ENCODE measurements at places on chromosomes 1 and 21. TPM values are rescaled to one million over a fixed set of nuclear protein-coding genes. Genes with fewer than 3 reads are reported as not detected.

- no peak for DNase-seq
- peaks cover 7% of the 10 kb centered on the region for H3K4me1 ChIP-seq
- no peak overlapping the region for H3K27ac ChIP-seq
- H3K36me3 ChIP-seq, result no peaks in the 10 kb centered on the region
These were observed 30.4 kb downstream of the ERG start for GRCh38 chr21:38467911-38468310.

DNA sequence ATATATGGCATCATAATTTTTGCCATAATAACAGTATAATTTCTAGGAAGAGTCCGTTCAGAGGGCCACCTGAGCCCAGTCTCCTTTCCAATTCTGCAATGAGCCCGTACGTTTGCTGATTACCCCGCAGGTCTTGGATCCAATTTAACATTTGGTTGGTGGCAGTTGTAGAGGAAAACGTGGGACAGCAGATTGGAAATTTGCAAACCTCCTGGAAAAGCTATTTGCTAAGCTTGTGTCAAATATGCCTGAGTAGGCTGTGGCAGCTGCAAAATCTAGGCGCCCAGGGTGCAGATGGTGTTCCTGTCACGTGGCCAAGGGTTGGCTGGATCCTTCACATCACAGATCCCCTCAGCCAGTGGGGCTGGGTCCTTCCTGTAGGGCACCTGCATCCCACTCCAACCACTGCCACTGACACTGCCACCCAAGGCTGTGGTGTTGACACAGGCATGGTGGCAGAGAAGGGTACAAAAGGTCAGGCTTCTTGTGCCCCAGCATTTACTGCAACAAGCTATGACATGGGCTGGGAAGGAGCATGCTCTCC is 174.8 kb upstream of the SYT6 start:
- no peak overlapping the region for H3K27ac ChIP-seq
- no peaks in the 10 kb centered on the region for H3K4me1 ChIP-seq
- H3K27me3 ChIP-seq, result peaks cover 3% of the 10 kb centered on the region
- H3K4me3 ChIP-seq, result no peak overlapping the region

DNA sequence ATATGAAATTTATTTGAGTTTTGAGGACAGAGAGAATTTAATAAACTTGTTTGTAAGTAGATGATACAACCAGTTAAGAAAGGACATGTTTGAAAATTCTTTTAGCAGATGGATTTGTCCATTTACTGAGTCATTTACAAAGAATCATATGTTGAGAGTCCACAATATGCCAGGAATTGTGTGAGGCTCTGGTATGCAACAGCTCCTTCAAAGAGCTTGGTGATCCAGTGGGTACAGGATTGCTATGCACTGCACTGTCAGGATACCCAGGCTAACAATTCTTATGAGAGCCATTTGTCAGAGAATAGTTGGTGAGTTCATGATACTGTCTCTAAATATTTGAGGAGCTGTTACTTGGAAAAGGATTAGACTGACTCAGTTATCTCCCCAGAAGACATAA is 11.0 kb downstream of the DNM3 start:
- DNase-seq, result no peak
- no peak overlapping the region for H3K27ac ChIP-seq
- H3K27me3 ChIP-seq, result peaks cover 3% of the 10 kb centered on the region

GRCh38 chr1:12477936-12478611 is 139.9 kb downstream of the DHRS3 start:
- H3K36me3 ChIP-seq, result peaks cover 23% of the 10 kb centered on the region
- H3K4me3 ChIP-seq, result no peak overlapping the region
- DNase-seq, result no peak
- no peaks in the 10 kb centered on the region for H3K27me3 ChIP-seq

DNA sequence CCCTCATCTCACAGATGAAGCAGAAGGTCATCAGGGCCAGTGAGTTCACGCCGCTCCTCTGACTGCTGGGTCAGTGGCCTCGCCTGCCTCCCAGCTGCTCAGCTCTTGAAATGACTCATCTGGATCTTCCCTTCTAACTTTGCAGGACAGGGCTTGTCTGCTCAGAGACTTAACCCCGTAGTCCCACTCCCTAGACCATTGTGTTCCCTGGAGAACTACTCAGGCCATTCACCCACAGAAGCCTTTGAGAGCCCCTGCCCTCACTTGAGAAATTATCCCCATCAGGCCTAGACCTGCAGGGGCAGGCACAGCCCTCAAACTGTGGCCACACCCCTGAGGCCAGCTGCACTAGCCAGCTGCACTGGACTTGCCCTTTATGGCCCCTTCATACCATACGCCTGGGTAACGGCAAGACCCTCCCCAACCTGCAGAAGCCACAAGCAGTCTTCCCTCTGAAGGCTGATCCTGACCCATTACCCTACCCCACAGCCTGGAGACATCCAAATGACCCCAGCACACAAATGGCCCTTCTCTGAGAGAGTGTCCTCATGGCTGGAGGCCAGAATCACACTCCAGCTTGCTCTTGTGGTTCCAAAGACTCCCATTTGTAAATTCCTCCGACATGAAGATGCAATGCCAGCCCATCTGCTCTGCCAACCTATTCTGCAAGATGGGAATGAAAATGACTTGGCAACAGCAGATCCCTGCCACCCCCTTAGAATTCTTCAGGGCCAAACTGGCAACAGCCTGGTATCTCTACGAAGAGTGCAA is 33.2 kb downstream of the RCSD1 start:
- no peaks in the 10 kb centered on the region for H3K36me3 ChIP-seq
- H3K27me3 ChIP-seq, result peaks cover 5% of the 10 kb centered on the region
- H3K4me1 ChIP-seq, result no peaks in the 10 kb centered on the region
- no peak for DNase-seq
- no peak overlapping the region for H3K4me3 ChIP-seq

DNA sequence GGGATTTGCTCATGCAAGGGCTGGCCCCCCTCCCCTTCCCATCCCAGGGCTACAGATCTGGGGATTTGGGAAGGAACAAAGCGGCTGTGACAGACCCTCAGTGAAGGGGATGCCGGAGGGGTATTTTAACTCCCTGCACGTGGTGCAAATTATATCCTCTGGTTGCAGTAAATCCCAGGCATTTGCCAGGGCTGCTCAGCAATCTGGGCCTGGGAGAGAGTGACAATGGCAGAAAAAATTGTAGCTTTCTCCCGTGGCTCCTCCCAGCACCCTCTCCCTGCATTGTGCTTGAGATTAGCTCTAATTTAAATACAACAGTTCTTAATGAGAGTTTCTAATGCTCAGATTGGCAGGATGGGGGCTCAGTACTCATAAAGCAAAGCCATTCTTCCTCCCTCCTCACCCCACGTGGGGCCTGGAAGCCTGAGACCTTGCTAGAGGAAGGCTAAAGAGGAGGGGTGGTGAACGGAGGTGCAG is 129.9 kb upstream of the CD34 start:
- H3K36me3 ChIP-seq, result peaks cover 16% of the 10 kb centered on the region
- no peak overlapping the region for H3K4me3 ChIP-seq
- no peak for DNase-seq
- H3K27ac ChIP-seq, result no peak overlapping the region
- H3K4me1 ChIP-seq, result peaks cover 3% of the 10 kb centered on the region

Gene PTPN7
- not detected for total RNA-seq

Gene MAP3K6
- total RNA-seq, result 1.1 TPM

Gene PRDM16
- 69.1 TPM for total RNA-seq

Gene FCRLB
- 0.14 TPM for total RNA-seq
